ENCODE measurements at places on chromosomes 3 and 15.

DNA sequence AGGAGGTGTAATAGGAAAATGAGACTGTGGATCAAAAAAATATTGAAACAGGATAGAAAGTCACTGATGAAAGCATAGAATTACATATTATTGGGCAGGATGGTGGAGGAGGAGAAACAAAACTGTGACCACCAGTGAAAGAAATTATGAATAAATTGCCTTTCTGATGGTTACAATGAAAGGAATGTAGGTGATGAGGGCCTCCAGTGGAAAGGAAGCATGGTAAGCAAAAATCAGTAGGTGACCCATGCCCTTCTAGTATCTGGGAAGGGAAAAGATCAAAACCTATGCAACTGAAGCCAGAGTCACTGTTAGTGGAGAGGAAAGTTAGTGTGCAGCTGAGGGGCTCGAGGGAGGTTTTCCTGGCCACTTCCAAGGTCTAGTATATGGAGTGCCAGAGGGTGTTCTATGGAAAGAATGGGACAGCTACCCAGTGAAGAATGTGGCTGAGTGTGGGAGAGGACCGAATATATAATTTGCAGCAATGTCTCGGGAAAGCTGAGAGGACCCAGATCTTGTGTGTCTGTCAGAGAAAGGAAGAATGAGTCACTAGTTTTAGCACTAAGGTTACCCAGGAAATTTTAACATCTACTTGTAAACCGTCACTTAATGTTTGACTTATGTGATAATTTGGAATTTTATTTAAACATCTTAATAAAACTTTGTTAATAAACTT is 146.2 kb downstream of the NFKBIZ start:
- DNase-seq: no peak

- no peak for DNase-seq
These were observed 12.9 kb upstream of the PARL start for GRCh38 chr3:183897606-183898005.

- DNase-seq: no peak
These were observed 12.3 kb downstream of the ETFA start for GRCh38 chr15:76298986-76299385.

GRCh38 chr3:87088430-87088992 is 97.6 kb upstream of the VGLL3 start:
- DNase-seq: no peak

DNA sequence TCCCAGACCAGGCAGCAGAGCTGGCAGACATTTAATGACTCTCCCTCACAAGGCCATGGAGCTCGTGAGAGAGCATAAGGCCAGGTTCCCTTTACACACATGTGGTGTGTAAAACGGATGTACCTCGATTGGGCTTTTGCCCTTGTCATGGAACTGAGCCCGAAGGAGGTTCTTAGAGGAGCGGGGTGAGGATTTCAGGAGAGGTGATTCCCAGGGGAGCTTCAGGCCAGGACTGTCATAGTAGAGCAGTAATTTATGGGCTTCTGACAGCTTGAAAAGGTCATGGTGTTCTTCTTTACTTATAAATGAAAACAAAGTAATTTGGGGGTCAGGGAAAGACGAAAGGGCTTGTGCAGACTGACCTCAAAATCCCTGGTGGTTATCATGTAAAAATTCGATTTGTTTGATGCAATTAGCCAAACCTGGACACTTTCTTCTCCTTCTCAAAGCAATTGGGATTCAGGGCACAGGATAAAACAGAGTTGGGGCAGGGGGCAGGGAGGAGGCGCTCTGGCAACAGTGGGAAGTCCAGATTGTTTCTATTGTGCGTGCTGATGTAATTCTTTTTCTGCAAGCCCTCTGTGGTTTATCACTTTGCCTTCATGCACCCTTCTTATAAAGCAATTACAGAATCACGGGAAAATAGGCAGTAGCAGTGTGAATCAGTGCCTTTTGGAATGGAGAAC is 51.0 kb downstream of the CACNA1D start:
- DNase-seq: no peak

GRCh38 chr15:78316283-78317083 is 17.1 kb upstream of the SKIC8 start:
- DNase-seq: no peak

DNA sequence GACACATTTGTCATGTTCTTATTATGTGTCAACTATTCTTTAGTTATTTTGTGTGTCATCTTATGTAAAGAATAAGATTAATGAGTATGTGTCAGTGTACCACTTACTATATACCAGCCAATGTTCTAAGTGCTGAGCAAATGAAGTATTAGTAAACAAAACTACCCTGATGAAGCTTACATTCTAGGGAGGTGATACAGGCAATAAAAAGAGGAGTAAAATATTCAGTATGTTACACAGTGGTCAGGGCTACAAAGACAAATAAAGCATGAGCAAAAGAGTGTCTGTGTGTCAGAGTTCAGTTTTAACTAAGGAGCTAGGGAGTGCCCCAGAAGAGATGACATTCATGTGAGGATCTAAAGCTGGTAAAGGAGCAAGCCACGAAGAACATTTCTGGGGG is 79.1 kb downstream of the TRPC1 start:
- DNase-seq: no peak

Data from thymus (tissue), 14 donors.